Stimulated activated CD8-positive, alpha-beta memory T cell treated with anti-CD3 and anti-CD28 coated beads, Interleukin-15, amount 100 ng/mL, for 48 hours (primary cell): ENCODE measurements at places on chromosomes 6 and 20.

GRCh38 chr6:72374857-72375256, 247.0 kb upstream of the KCNQ5 start:
- DNase-seq, result no peak

- DNase-seq, result no peak
Measured at GRCh38 chr6:35611240-35611639, 77.5 kb downstream of the FKBP5 start.

DNA sequence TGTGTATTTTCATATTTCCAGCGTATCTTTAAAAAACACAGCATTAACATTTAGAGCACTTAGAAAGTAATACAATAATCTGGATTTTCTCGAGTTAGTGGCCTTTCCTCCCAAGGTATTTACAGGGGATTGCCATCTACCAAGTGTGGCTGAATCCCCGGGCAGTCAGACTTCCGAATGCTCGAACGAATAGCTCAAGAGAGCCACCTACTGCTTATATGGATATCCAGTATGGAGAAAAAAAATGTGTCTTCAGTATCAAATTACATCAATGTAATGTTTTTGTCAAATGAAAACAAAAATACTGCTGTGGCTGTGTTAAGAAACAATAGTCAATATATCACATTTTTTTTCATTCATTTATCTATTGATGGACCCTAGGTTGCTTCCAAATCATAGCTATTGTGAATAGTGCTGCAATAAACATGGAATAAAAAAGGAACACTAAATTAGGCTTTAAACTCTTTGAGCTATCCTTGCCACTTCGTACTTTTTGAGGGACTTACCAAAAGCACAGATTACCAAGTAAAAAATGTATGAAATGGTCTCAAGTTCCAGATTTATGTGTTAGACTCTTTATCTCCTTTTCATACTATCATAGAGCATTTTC, 654.5 kb upstream of the PTCHD4 start:
- DNase-seq, result no peak

DNA sequence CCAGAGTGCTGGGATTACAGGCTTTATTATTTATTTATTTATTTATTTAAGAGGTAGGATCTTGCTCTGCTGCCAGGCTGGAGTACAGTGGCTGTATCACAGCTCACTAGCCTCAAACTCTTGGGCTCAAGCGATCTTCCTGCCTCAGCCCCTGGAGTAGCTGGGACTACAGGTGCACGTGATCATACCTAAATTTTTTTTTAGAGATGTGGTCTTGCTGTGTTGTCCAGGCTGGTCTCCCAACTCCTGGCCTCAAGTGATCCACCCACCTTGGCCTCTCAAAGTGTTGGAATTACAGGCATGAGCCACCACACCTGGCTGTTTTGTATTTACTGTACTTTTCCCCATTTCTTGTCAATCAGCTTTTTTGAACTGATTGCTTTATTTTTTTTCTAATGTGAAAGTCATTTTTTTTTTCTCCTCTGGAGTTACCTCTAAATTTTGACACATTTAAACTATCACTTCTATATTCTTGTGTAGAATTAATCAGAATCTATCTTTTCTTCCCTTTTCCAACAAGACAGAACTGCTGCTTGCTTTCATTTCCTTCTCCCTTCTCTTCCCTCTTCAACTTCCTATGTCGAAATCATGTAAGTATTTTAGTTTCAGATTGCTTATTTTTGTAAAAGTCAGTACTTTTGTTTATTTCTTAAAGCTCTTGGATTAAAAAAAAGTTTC, 12.0 kb downstream of the PANK2 start:
- no peak for DNase-seq
